Stimulated activated CD8-positive, alpha-beta memory T cell treated with anti-CD3 and anti-CD28 coated beads, Interleukin-2, amount 100 ng/mL, for 48 hours (primary cell): ENCODE measurements at places on chromosomes 1 and 21.

DNA sequence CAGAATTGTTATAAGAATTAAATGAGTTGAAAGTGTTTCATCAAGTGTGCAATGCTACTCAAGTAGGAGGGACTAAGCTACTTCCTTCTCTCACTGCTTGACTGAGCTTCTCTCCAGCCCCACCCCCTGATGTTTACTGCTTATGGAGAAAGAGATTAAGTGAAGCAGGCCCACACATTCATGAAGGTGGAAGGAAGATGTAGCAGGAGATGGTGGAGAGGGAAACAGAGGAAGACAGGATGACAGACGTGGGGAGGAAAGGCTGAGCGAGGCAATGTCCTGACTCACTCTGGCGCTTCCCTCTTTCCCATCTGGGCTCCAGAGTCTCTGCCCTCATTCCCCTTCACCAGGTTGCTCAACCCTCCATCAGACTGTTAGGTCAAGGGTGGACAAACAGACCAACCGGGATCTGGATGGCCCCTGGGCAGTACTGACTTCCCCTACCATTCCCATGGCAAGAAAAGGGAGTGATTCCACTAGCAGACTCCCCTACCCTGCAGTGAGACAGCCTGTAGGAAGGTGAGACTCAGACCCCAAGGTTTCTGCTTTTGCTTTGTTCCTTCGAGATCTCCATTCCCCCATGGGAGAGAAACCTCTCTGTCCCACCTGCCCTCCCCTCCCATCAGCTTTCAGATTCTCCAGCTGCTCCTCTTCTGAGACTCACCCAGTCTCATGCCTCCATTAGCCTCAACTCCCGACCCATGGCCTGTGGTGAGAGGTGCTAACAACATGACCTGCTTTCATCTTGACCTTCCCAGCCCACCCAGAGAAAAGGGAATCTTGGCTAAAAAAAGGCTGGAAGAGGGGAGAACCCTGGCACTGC lies 3.1 kb upstream of the ARHGEF2 start:
- DNase-seq: no peak

DNA sequence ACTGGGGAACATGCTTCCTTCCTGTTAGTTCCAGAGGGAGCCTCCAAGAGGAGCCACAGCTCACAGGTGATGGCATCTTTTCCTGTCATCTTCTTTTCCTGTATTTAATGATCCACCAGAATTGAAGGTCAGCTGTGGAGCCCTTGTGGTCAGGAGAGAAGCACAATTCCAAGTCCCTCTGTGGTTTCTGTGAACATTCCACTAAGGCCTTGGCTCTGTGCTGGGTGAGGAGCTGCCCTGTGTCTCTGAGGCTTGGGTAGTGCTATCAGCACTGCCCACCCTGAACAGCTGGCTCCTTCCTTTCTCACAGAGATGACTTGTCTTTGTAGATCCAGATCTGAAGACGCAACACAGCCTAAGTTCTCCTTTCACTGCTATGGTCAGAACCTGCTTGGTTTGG lies 141.9 kb upstream of the MAP1LC3C start:
- no peak for DNase-seq

DNA sequence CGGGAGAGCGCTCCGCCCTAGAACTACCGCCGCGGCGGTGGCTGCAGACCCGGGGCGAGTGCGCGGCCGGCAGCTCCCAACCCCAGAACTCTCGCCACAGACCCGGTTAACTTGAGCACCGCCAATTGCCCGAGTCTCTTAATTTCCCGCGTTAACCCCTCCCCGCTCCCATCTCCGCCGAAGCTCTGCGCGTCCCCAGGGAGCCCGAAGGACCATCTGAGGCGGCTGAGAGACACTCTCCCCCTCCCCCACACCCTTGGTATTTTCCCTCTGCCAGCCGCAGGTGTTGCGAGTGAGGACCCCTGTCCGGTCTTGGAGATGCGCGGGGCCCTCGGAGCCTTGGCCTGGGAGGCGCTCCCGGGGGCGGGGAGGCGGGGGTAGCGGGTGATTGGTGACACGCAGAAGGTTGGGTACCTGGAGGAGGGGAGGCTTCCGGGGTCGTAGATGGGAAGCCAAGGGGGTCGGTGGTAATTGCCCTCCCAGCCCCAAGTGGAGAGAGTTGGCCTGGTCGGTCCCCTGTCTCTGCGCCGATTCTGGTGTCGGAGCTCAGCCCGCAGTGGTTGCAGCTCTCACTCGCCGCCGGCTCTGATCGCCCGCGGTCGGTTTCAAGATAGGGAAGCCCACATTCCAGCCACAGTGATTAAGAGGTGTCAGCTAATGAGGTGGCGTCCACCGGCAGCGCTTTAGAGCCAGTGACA lies 858 bp upstream of the SUSD4 start:
- DNase-seq: peak; percentile 9

DNA sequence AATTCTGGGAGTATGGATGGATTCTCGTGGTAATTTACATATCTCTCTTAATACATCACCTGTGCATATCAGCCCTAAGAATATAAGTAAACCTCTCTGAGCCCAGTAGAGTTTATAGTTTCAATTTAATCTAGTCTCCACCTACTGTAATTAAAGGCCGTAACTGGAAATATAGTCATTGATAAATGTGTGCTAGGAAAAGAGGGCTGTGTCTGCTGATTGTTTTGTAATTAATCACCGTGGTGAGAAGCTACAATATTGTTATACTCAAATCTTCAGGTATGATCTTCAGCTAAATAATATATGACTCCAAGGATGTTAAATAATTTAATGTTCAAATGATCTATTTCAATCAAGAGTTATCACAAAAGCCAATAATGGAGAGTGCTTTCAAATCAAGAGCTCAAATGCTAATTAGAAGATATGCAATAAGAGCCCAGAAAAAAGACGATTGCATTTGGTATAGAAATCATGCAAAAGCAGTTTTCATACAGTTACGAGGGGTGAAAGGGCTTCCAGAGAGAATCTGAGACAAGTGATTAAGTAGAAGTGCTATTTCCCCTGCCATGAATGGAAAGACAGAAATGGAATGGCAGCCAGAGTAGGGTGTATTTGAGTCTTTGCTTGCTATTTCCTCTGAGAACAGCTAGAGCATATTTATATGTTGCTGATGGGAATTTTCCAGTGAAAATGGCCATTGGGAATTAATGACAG lies 1134.3 kb downstream of the NCAM2 start:
- no peak for DNase-seq

GRCh38 chr1:160459687-160460086 lies 59.3 kb downstream of the VANGL2 start:
- no peak for DNase-seq

- DNase-seq: no peak
These were observed 42.9 kb downstream of the ABCG1 start for GRCh38 chr21:42261829-42262200.

DNA sequence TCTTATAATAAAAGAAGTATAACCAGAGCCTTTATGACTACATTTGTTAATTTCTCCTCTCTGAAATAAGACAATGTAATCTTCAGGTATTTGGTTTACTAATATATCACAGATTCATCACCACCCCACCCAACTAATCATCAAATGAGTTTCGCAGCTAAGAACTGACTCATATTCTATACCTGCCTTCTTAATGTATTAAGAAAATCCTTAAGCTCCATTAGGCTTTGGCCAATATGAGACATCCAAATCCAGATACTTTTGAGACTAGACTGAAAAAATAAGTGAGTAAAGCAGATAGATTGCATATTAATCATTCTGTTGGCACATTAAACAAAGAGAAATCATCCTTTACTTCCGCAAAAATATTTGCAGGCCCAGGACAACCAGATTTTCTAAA lies 18.7 kb upstream of the FMO2 start:
- DNase-seq: no peak

- no peak for DNase-seq
These were observed 7.7 kb upstream of the LMNA start for GRCh38 chr1:156106624-156107488.

DNA sequence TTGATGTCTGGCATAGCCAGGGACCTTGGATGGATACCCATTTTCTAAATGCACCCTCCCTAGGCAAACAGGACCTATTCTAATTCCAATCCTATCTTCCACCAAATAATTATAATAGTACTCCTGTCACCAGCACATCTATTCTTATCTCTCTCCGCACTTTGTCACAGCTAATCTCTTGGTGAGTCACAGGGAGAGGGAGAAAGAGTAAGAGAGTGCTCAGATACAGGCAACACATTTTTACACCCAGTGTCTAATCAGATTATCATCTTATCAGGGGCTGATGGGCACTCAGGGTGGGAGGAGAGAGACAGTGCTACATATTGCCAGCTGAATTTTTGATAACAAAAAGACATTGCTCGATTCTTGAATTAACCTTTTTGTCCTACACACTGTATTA lies 275.0 kb upstream of the BEND5 start:
- DNase-seq: no peak

DNA sequence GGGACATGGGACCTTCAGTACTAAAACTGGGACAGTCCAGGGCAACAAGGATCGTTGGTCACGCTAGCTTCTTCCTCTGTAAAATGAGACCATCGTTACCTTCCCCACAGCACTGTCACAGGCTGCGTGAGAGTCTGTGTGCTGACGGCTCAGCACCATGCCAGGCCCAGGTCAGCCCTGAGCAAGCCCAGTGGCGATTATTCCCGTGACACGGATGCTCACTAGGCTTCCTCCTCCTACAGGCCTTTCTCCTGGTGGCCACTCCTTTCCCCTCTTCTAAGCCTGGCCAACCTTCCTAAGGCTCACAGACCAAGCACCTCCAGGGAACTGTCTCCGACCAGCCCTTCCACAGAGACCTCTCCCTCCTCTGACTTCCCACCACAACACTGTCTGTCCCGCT lies 69.3 kb upstream of the RUNX3 start:
- no peak for DNase-seq

- no peak for DNase-seq
These were observed 1.9 kb upstream of the CSRP1 start for GRCh38 chr1:201508809-201509208.

GRCh38 chr1:28027660-28028059 lies 60.8 kb downstream of the EYA3 start:
- DNase-seq: no peak

DNA sequence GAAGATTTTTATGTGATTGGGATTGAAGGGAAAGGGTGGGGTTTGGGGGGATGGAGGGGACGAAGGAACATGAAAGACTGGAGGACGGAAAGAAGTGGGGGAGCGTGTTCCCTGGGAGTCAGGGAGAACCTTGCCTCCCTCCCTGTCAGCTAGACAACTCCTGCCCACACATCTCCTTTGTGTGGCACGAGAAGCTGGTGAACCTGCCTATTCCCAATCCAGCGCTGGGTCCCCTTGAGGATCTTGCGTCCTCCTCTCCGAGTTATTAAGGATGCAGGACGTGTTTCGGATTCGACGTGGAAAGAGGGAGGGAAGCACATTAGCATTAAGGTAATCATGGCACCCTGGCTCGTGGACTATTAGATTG lies 1.4 kb downstream of the LRRC7 start:
- no peak for DNase-seq

DNA sequence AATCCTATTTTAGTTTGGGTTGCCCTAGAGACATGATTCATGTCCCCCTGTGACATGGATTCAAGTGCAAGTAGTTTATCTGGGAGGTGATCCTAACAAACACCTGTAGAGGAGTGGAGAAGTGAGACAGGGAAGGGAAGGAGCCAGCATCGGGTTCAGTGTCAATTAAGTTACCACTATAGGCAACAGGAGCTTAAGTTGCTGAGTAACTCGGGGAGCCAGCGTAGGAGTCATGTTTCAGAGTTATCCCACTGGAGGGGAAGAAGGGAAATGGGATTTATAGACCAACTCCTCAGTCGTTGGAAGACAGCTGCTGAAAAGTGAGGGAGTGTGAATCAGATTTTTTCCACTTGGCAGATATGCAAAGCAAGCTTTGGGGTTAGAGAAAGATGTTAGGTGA lies 54.9 kb downstream of the SLC30A7 start:
- no peak for DNase-seq

GRCh38 chr1:53641481-53642214 lies 97.3 kb downstream of the GLIS1 start:
- DNase-seq: no peak

DNA sequence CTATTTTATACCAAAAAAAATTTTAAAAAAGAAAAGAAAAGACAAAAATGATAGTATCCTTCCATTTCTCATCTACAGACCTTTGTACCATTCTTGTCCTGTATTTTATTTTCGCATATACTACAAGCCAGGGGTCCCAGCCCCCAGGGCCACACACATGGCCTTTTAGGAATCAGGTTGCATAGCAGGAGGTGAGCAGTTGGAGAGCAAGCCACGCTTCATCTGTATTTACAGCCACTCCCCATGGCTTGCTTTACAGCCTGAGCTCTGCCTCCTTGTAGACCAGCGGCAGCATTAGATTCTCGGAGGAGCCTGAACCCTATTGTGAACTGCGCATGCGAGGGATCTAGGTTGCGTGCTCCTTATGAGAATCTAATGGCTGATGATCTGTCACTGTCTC lies 39.8 kb downstream of the RASSF5 start:
- no peak for DNase-seq

GRCh38 chr1:105138458-105138893 lies 1388.8 kb downstream of the AMY1C start:
- no peak for DNase-seq

DNA sequence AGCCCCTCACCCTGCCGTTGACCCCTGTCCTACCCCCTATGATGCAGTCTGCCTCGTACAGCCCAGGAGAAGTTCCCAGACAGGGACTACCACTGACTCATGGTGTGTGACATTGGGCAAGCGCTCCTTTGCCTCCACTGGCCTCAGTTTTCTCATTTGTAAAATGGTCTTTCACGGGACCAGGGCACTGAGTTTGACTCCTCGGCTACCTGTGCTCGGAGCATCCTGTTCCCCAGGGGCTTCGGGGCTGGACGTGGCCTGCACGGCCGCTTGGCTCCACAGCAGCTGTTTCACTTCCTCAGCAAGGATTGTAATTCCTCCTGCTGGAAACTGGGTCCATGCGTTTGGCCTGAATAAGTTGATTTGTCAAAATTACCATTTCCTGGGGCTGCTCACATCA lies 277.3 kb downstream of the MATN1 start:
- DNase-seq: no peak

- DNase-seq: no peak
These were observed 31.9 kb downstream of the SCAF4 start for GRCh38 chr21:31700040-31700439.

- DNase-seq: no peak
These were observed 75.2 kb upstream of the GADD45A start for GRCh38 chr1:67609577-67610341.

DNA sequence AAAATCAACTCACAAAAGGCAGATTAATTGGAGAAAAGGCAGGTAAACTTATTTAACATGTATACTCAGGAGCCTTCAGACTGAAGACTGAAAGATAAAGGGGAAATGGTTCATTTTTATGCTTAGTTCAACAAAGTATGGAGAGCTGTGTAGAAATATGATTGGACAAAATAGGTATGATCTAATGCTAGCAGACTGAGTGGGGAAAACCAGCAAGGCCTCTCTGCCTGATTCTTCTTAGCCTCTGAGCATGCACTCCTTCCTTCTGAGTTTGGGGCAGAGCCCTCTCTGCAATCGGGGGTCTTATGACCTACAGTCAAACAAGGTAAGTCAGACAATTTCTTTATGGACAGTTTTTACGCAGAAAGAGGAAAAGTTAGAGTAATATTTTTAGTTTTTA lies 38.8 kb upstream of the SUCO start:
- no peak for DNase-seq

GRCh38 chr21:42527489-42528158 lies 14.0 kb downstream of the SLC37A1 start:
- DNase-seq: no peak

- no peak for DNase-seq
These were observed at the start of gene C1orf116 for GRCh38 chr1:207032528-207033017. C1orf116 (minus strand) TSS chr1:207032756; CDS start chr1:207027598, 5,158 bp downstream.
